ENCODE measurements at places on chromosomes 4 and X.

- DNase-seq: no peak
These were observed 231.5 kb downstream of the TRIML1 start for GRCh38 chr4:188370777-188371176.

GRCh38 chr4:118682928-118683327 lies 2.3 kb upstream of the METTL14 start:
- DNase-seq: peak; percentile 20

- DNase-seq: no peak
These were observed 124.4 kb downstream of the RELL1 start for GRCh38 chr4:37561803-37562207.

GRCh38 chrX:110001740-110002299 lies 1.1 kb upstream of the TMEM164 start:
- DNase-seq: no peak

GRCh38 chrX:39903343-39903742 lies 194.4 kb downstream of the BCOR start:
- no peak for DNase-seq

DNA sequence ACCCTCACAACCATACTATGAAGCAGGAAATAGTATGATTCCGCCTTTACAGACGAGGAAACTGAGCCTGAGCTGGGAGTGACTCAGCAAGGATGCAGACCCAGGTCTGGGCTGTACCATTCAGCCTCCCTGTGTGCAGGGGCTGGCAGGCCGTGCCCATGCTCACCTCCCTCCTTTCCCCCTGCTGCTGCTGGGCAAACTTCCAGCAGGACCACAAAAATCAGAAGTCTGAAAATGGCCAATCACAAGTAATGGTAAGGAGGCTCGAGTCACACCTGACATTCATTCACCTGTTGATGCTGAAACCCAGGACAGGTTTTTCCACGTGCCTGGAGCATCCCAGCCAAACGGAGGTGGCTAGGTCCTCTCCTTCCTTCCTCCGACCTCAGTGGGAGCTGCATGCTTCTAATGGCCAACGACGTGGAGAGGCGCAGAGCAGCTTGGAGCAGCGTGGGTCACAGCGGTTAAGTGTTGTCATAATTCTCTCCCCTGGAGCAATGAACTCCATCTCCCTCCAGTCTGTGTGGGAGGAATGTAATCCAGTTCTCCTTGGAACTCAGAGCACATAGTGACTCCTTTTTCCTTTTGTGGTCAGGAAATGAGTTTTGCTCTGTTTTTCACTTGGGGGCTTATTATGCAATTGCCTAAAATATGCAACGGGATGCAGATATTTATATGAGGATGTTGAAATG lies 371.7 kb downstream of the BCOR start:
- peak; percentile 45 for DNase-seq

- DNase-seq: no peak
These were observed 1.0 kb upstream of the SLC6A8 start for GRCh38 chrX:153686711-153687110.

DNA sequence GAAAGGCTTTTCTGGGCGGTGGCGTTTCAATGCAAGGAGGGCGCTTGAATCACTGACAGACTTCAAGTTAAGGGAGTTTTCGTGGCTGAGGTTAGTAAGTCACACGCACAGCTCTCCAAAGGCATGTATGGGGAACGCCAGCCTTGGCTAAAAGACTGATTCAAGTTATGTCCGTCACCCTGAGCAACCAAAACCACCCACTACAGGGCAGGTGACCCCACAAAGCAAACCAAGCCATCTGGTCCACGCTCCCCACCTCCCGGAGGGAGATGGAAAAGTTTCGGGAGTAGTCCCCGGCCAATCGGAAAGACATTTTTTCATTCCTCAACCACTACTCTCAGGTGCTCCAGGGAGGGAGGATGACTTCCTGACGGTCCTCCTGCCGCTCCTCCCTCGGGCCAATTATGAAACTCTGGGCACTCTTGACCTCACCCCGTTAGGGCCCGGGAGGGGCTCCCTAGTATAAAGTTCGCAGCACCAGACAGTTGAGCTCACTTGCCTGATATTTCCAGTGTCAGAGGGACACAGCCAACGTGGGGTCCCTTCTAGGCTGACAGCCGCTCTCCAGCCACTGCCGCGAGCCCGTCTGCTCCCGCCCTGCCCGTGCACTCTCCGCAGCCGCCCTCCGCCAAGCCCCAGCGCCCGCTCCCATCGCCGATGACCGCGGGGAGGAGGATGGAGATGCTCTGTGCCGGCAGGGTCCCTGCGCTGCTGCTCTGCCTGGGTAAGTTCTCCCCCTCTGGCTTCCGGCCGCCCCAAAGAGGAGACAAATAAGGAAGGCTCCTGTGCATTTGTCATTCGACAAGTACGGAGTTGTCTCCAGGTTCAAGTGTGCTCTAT lies at the start of gene EREG:
Gene EREG, plus strand, starts transcription at position 494 of the 840 bp plus-strand sequence. Its CDS starts 164 bp downstream, at position 658.
- DNase-seq: peak; percentile 59

GRCh38 chr4:181982856-181983255 lies 260.3 kb upstream of the TENM3 start:
- no peak for DNase-seq

DNA sequence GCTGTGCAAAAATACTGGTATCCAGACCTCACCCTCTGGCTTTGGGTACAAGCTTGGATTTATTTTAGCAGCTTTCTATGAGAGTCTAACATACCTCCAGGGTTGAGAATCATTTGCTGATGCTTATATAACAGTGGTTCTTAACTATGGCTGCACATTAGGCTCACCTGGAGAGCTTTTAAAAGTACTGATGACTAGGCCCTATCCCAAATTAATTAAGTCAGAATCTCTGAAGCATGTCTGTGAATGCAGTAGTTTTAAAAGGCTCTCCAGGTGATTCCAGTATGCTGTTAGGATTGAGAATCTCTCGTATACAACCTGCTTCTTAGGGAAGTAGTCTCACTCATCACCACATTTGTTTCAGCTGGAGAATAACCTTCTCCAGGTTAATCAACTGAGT lies 99.2 kb downstream of the PDHA2 start:
- DNase-seq: no peak

- DNase-seq: no peak
These were observed 14.8 kb upstream of the SPON2 start for GRCh38 chr4:1187182-1187581.

DNA sequence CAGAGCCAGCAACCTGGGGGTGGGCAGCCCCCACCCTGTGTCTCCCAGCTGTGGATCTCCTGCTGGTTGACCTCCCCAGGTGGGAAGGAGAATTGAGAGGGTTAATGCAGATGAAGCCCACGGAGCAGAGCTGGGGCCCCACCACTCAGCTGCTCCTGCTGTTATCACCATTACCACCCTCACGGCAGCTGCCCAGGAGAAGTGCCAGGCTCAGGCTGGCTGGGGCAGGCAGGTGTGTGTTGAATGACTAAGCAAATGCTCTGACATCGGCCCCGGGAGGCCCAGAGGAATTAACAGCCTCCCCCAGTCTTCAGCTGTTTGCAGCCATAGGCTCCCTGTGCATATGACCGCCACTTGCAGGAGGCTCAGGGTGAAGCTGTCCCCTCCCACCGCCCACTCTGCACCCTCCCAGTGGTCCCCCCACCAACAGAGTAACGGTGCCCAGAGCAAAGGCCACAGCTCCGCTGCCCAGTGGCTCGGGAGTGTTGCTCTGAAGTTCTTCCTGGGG lies 133.8 kb downstream of the CPZ start:
- DNase-seq: no peak

DNA sequence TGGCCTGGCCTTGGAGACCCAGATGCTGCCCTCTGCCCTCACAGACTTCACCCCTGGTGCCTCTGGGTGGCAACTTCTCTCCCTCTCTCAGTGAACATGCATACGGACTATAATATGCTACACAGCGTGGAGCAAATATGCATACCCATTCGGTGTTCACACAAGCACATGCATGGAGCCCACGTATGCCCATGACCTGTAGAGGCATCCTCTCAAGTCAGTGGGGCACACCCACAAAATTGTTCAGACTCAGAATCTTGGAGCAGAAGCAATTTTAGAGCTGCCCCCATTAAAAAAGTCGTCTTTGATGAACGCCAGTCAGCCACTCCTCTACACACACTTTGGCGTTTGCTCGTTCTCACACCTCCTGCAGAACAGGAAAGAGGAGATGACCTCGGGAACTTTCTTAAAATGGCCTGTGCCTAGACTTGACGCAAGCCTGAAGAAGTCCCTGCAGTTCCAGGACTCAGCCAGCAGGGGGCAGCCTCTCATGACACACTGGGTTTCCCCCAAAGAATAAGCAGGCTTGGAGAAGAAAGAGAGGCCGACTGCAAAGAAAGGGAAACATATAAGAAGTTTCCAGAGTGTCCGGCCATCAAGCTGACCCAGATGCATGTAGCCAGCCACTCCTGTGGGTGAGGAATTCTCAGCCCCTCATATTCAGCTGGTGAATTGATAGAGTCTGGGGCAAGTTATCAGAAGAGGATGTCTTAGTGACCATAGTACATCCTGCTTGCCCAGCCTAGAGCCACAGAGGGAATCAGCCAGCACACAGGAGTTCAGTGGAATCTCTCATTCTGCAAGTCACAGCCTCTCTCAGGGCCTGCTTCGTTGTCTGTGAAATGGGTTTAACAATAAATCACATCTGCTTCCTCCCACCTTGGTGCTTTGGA lies 17.3 kb downstream of the APLN start:
- peak; percentile 17 for DNase-seq

DNA sequence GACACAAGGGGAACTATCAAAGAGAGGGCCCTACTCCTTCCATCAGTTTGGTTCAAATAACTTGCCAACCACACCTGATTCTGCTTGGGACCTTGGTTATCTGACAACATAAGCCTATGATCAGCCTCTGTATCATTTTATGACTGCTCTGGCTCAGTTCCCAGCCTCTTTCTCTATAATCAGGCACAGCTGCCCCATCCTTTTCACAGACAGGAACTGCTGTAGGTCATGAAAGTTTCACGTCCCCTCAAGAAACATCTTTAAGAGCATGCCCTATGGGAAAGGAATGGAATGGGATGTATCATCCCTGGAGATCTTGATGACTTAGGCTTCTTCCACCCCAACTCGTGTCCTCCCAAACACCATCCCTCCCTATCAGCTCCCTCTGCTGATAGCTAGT lies 243.4 kb downstream of the AR start:
- DNase-seq: peak; percentile 35

DNA sequence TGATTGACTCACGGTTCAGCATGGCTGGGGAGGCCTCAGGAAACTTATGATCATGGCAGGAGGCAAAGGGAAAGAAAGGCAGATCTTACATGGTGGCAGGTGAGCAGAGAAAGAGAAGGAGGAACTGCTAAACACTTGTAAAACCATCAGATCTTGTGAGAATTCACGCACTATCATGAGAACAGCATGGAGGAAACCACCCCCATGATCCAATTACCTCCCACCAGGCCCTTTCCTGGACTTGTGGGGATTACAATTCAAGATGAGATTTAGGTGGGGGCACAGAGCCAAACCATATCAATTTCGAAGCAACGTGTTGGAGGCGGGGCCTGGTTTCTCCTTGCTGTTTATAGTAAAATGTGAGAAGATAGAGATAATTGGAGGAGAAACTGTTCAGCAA lies 167.4 kb downstream of the GABRB1 start:
- no peak for DNase-seq

GRCh38 chr4:140048419-140048995 lies 105.5 kb downstream of the MAML3 start:
- no peak for DNase-seq

- DNase-seq: no peak
These were observed 67.0 kb upstream of the KLHL13 start for GRCh38 chrX:118183606-118184005.

GRCh38 chr4:163353054-163353453 lies 9.4 kb downstream of the NPY5R start:
- no peak for DNase-seq

- DNase-seq: no peak
These were observed 12.4 kb downstream of the RAI2 start for GRCh38 chrX:17848545-17849265.

DNA sequence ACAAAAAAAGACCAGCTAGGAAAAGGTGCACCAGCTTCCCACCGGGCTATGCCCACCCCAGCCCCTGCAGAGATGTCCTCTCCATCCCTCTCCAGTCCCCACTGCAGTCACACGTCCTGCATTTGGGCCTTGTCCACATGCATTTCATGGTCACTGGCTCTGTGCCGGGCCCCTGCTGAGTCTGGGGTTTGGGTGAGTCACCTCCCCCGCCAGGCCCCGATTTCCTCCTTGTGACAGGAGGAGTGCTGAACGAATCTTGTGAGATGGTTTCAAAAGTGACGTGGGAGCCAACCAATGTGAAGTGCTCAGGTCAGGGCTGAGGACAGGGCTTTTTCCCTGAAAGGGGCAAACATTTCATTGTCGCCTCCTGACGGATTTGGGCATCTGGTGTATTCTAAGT lies 7.1 kb downstream of the CPZ start:
- no peak for DNase-seq

DNA sequence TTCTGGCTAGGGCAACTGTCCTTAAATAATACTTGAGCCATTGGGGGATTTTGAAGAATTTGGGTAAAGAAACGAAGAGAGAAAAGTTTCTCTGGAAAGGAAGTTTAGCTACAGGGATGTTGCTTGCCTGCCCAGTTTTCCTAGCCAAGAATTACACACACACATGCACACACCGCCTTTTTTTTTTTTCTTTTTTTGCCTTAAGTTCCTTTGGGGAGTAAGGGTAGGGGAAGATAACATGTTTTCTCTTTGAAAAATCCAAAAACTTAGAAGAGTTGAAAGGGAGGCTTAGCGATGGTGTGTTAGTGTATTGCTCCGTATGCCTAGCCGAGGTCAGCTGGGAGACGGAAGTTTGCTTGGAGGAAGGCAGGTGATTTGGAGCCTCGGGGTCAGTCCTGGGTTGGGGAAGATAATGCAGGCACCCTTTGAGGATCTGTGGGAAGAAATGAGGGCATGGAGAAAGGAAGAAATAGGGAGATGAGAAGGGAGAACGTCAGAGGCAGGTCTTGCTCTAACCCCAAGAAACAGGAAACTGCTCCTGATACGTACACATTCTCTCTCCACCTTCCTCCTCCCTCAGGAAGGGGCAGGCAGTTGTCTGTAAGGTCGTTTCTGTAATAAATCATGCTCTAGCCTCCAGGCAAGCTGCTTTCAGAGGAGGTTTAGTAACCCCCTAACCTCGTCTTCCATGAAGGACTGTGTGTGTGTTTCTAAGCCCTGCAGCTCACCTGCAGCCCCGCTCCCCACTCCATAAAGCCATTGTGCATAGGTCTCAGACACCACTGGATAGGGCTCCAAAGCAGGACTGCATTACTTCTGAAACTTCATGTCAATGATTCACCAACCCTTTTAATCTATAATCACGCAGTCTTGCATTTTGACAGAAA lies 10.5 kb downstream of the KLF3 start:
- DNase-seq: no peak

GRCh38 chr4:158129694-158130093 lies 43.1 kb downstream of the GASK1B start:
- no peak for DNase-seq
